ENCODE measurements at places on chromosomes 1 and 21.

DNA sequence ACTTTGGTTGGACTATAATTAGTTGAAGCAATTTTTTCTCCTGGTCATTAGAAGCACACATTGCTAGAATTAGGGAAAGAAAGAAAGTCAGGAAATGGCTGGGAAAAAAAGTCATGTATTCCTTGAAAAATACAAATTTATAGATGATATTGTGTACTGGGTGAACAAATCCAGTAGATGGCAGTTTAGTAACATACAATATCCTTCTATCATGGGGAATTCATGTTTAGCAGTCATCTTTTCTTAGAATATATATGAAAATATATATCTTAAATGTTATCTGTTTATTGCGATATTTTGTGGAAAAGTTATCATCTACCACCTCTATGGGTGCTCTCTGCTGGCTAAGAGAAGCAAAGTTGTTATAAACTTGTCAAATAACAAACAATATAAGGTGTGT lies 13.1 kb upstream of the ZRANB2 start:
- peak; percentile 25 for DNase-seq

GRCh38 chr1:18939398-18940302 lies 16.8 kb downstream of the IFFO2 start:
- DNase-seq, result no peak

GRCh38 chr1:162633081-162633762 lies 958 bp downstream of the DDR2 start:
- DNase-seq, result peak; percentile 26

DNA sequence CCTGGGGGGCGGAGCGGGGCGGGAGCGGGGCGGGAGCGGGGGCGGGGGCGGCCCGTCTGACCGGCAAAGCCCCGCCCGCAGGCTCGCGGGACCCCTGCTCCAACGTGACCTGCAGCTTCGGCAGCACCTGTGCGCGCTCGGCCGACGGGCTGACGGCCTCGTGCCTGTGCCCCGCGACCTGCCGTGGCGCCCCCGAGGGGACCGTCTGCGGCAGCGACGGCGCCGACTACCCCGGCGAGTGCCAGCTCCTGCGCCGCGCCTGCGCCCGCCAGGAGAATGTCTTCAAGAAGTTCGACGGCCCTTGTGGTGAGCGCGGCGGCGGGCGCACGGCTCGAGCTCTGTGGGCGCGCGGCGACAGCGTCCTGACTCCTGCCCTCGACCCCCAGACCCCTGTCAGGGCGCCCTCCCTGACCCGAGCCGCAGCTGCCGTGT lies 21.2 kb downstream of the AGRN start:
- DNase-seq, result no peak

GRCh38 chr1:17717594-17718535 lies 37.3 kb upstream of the ACTL8 start:
- DNase-seq, result peak; percentile 17

- DNase-seq, result no peak
Observed at GRCh38 chr1:22975694-22976093, 3.0 kb upstream of the LACTBL1 start.

DNA sequence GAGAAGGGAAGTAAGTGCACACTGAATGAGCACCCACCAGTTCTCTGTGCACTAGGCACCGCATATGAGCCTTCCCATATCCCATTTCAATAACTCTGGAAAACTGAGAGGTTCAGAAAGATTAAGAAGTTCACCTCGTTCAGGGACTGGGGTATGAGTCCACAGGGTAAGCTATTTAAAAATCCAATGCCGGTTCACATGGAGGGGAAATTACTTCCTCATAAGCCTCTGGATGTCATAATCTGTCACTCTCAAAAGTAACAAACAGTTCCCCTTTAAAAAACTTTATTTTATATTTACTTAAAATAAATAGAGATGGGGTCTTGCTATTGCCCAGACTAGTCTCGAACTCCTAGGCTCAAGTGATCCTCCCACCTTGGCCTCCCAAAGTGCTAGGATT lies 1.9 kb downstream of the OR2B11 start:
- DNase-seq, result no peak

DNA sequence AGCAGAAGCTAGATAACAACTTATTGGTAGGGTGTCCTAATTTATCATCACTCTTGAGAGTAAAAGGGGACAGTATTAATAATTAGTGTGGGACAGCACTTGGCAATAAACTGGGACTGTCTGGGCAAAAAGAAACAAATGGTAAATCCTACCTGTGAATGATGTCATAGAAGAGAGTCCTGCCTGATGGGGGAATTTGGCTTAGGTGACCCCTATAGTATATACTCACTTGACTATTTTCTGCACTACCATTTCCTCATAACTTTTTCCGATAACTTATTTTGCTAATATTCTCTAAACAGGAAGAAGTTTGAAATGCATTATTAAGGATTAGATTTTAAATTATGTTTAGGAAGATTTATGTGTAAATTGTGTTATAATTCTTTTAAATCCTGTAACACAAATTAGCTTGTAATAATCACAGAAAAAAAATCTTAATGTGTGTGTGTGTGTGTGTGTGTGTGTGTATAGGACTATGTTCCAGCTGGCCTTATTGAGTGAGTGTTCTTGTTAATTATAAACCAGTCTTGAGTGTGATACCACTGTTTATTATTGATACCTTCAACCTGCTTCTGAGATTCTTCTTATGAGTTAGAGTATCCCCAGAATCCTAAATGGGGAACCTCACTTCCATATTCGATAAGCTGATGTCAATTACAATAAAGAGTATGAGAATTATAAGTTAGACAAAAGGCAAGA lies 144.2 kb upstream of the C1orf105 start:
- no peak for DNase-seq

- no peak for DNase-seq
Observed at GRCh38 chr1:33099290-33100118, 18.6 kb downstream of the AZIN2 start.

DNA sequence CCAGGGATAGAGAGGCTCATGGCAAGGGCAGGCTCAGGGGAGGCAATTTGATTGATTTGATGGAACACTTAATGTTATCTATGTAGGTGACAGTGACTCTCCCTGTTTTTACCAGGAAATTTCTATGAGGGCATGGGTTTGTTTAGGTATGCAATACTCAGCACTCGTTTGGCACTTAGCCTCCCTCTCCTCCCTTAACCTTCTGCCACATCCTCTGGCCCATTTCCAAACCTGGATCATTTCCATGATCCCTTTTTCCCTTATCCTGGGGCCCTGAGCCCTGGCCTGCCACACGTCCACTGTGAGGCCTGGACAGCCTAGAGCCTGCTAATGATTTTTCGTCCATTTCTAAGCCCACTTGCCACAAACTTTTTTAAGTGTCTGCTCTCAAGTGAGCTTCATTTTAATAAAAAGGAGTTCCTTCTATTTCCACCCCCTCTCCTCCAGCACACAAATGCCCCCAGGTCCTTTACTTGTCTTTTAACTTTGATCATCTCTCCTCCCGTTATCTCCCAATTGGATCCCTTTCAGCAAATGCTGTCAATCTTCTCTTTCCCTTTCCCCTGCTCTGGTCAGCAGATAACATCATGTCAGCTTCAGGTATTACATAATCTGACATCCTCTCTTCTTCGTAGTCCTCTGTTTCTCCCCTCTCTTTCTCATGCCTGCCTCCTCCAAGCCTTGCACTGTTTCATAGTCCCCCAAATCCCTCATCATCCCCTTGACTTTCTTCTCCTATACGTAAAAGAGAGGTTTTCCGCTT lies 37.8 kb upstream of the GADD45A start:
- no peak for DNase-seq

DNA sequence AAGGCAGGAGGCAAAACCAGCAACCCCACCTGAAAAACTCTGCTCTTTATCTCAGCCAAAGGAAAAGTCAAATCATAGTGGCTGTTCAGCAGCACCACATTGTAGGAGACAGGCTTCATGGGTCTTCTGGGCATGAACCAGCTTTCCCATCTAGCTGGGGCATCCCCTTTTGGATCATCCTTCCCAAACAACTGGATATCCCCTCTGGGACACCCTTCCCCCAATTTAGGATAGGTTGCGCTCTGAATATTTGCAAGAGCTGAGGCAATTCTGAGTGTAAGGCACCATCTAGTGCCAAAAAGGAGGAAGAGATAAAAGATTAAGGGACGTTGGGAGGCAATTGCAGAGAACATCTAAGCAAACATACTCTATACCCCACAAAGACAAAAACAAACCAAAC lies 295.8 kb downstream of the MATN1 start:
- no peak for DNase-seq

GRCh38 chr1:56199956-56200355 lies 379.4 kb downstream of the PLPP3 start:
- DNase-seq, result no peak

DNA sequence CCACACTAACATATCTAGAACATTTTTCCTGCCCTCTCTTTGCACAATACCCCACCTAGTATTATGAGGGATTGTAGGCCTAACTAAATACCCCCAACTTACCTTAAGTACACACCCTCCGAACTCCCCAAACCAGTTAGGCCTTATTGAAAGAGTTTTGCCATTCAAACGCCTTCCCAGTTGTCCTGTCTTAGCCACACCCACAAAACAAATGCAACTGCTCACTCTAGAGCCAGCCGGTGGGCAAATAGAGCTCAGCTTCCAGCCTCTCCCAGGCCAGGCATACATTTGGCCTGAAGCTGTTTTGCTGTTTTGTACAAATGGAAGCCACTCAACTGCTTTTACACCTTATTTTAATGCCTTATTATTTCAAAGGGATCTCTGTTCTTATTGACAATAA lies 224.2 kb upstream of the RUNX1 start:
- no peak for DNase-seq

DNA sequence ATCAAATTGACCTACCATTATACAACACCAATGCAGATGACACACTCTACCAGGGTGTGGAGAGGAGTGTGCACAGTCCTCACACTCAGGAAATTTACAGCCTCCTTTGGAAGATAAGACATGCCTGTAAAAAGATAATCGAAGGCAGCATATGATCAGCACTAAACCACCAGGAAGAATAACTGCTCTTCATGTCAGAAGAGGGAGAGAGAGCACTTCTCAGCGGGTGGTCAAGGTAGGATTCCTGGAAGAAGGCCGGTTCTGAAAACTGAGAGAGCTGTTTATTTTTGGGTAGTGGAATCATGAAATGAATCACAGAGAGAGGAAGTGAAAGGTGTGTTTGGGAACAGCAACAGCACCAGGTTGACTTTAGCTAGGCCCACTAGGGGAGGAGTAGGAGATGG lies 14.0 kb upstream of the ZNF697 start:
- no peak for DNase-seq

GRCh38 chr1:5907966-5908365 lies 84.3 kb downstream of the NPHP4 start:
- no peak for DNase-seq

DNA sequence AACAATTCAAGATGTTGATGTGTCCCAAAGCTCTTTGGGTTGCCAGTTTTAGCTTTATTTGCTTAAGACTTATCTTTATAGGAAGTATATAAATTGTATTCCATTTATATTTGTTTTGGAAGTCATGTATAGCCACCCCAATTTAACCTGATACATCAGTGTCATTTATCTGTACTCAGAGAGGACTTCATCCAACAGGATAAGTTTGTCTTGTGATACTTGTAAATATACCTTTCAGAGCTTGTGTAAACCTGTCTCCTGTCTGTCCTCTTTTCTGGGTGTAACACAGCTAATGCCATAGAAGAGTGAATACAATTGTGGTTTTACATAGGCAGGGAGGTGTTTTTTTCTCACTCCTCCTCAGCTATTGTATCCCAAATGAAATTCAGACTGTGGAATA lies 10.4 kb downstream of the PTGFR start:
- DNase-seq, result no peak

DNA sequence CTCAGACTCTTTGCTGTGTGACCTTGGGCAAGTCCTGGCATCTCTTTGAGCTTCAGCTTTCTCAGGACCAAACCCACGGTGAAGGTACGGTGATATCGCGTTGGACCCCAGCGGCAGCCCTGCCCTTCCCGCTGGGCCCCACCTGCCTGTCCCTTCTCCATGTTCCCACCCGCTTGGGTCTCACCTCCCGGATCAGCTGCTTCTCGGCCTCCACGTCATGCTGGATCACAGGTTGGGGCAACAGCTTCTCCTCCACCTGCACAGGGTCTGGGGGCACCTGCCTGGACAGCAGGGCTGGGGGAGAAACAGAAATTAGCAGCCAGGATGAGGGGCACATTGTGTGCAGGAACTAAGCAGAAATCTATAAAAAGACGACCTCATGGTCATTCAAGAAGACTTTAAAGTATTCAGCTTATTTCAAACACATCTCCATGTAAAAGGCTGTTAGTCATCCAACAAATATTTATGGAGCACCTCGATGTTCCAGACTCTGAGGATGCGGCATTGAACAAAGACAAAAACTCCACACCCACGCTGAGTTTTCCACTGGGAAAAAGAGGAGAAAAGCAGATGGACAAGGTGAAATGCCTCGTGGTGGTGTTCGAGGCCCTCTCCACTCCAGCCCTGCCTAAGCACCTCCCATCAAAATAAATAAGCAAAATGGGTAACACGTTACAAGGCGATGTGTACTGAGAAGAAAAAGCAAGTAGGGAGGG lies 19.5 kb downstream of the KIF17 start:
- DNase-seq, result no peak

DNA sequence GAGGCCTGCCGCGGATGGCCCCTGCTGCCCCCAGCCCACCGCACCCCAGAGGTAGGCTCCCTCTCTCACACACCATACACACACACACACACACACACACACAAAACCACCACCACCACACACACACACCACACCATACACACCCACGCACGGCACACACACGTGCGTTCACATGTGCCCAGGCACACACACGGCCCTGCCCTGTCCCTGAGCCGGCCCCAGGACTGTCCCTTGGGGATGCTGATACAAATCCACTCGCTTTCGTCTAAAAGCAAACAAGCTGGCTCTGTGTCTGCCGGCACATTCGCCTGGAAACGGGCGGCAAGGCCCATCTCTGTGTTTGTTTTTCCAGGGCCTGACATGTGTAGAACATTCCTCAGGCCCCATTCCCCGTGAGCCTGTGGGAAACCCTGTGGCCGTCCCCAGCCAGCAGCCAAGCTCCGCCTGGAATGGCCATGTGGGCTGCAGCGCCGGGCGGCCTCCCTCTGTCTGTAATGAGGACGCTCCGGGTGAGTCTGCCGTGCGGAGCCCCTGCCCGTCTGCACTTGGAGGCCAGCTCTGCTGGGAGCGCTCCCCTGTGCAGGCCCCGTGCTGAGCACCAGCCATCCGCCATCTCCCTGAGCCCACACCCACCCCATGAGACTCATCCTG lies 67.4 kb downstream of the DMRTB1 start:
- DNase-seq, result no peak

DNA sequence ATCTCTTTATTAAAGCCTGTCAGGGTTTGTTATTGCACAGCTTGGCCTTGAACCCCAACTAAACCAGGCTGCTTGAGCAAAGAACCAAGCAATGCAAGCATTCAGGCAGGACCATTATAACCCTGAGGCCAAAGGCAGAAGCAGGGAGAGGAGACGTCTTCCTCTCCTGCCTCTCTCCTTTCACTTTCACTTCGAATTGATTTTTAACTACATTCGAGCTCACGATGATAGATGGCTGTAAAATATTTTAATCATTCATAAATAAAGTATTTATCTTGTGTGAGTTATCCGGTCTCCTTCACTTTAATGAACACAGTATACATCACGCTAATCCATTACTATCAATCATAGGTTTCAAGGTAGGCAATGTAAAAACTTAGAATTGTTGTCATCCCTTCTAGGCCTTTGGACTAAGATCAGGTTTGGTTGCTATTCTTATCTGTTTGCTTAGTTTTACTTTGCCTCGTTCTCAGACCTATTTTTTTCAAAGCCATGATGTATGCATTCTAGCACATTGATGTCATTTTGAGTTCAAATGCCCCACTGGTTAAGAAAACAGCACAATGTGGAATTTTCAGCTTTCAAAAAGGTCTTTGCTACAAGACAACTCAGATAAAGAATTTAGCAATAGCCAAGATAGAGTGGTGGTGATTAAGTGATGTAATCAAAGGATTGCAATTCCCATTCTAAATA lies 480.2 kb upstream of the RUNX1 start:
- no peak for DNase-seq
